ENCODE measurements at places on chromosomes 13 and 19.

DNA sequence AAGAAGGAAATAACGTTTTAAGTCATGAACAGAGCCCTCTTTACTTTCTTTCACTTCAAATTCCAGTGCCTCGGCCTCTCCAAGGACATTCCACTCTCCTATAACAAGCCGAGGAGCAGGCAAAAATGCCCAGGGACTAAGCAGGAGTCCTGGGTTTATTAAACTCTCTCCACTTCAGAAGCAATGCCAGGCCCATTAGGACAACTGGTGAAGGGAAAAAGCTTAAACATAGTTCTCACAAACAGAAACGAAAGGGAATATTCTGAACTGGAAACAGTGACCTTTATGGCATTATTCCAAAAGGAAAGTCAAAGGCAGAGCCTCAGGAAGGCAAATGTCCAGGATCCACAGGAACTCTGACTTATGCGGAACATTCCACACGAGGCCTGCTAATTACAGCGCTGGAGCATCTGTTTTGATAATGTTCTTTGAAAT, 30.9 kb upstream of the MED4 start:
- DNase-seq: no peak

GRCh38 chr13:71797517-71797916, 69.5 kb downstream of the DACH1 start:
- no peak for DNase-seq

- DNase-seq: no peak
Measured at GRCh38 chr13:108195861-108196260, 19.5 kb downstream of the LIG4 start.

GRCh38 chr13:39526499-39526898, 76.5 kb downstream of the LHFPL6 start:
- no peak for DNase-seq

DNA sequence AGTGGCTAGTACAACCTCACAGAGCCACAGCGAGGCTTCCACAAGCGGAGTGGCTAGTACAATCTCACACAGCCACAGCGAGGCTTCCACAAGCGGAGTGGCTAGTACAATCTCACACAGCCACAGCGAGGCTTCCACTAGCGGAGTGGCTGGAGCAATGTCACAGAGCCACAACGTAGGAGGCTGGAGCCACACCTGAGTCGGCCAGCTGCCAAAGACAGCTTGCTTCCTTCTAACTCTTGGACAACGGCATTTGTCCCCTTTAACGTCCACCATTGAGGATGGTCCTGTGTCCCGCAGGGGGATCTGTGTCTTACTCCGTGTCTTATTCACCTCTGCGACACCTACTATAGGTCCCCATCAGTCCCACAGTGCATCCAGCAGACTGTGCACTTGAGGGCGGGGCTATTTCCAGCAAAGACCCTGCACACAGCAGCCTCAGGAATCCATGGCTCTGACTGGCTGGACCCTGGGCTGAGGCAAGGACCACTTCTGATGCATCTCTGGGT, 3.7 kb downstream of the ZNF787 start:
- DNase-seq: no peak

- DNase-seq: no peak
Measured at GRCh38 chr13:27976362-27977091, 7.4 kb upstream of the CDX2 start.

DNA sequence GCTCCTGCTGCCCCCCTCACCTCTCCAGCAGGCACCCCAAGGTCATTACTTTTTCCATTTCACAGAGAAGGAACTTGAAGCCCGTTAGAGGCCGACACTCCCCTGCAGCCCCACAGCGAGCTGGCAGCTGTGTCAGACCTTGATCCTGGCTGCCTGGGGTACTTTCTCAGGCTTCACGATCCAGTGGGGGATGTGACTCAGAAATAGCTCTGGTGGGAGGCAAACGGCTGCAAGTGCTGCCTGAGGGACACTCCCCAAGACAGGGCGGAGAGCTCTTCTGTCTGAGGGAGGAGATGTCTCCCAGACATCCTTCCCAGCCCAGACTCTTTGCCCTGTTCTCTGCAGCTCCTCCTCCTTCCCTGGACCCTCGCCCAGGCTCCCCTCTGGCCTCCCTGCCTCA, 4.8 kb downstream of the TSKS start:
- no peak for DNase-seq

- no peak for DNase-seq
Measured at GRCh38 chr13:52109116-52109670, 19.7 kb downstream of the NEK5 start.

DNA sequence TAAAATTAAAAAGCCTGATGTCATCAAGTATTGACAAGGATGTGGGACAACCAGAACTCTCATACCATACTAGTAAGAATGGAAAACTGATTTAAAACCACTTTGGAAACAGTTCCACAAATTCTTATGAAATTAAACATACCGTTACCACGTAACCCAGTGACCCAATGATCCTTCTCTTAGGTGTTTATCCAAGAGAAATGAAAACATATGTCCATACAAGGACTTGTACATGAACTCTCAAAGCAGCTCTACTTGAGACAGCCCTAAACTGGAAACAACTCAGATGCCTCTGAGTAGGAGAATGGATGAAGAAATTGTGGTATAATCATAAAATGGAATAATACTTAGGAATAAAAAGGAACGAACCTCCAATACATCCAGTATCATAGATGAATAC, 27.6 kb downstream of the SLC6A16 start:
- no peak for DNase-seq

GRCh38 chr13:89565476-89566100, 1781.9 kb upstream of the MIR17HG start:
- no peak for DNase-seq

GRCh38 chr13:97934590-97934989, 18.9 kb upstream of the IPO5 start:
- no peak for DNase-seq

DNA sequence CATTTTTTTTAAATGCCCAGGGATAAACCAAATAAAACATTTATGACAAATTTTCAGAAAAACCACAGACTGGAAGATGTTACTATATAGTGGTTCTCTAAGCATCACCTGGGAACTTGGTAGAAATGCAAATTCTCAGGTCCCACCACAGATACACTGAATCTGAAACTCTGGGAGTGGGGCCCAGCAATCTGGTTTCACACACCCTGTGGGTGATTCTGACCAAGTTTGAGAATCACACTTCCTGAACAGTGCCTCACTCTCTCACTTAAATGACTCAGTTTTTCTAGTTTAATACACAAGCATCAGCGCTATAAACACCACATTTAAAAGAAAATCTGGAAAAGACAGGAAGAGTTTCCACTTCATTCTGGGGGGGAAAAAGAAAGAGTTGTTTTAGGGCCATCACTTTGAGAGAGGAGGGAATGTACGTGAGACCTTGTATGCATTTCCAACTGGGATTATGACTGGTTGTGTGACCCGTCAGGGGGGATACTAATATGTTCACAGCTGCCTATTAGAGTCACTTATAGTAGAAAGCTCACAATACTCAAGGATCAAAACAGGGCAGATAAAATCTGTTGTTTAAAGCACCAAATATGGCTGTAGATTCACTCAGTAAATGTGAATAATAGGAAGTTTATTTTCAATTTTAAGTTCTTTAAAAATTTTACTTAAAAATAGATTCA, 567.7 kb downstream of the GPC6 start:
- no peak for DNase-seq

- DNase-seq: no peak
Measured at GRCh38 chr19:33214596-33214995, 11.1 kb downstream of the SLC7A10 start.

- DNase-seq: no peak
Measured at GRCh38 chr19:51490676-51491075, 10.9 kb downstream of the SIGLEC12 start.

- no peak for DNase-seq
Measured at GRCh38 chr19:41638641-41639081, 11.8 kb upstream of the CEACAM4 start.

DNA sequence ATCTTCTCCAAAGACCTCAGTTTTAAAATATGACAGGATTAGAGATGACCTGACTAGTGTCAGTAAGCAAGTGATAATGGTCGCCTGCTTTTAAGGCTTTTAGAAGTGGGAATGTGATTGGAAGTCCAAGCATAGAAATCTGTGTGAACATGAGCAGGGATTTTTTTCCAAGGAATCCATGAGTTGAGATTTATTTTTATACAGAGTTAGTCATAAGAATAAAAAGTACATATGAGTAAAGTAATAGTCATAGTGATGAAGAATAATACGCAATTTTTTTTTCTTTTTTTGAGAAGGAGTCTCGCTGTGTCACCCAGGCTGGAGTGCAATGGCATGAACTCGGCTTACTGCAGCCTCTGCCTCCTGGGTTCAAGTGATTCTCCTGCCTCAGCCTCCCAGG, 1.6 kb downstream of the ZNF546 start:
- no peak for DNase-seq

DNA sequence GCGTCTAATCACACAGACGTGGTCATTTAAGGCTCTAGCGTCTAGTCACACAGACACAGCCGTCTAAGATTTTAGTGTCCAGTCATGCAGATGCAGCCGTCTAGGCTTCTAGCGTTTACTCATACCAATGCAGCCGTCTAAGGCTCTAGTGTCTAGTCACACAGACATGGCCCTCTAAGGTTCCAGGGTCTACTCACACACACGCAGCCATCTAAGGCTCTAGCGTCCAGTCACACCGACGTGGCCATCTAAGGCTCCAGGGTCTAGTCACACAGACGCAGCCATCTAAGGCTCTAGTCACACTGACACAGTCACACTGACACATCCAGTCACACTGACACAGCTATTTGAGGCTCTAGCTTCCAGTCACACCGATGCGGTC, 55.7 kb downstream of the KLF2 start:
- no peak for DNase-seq

DNA sequence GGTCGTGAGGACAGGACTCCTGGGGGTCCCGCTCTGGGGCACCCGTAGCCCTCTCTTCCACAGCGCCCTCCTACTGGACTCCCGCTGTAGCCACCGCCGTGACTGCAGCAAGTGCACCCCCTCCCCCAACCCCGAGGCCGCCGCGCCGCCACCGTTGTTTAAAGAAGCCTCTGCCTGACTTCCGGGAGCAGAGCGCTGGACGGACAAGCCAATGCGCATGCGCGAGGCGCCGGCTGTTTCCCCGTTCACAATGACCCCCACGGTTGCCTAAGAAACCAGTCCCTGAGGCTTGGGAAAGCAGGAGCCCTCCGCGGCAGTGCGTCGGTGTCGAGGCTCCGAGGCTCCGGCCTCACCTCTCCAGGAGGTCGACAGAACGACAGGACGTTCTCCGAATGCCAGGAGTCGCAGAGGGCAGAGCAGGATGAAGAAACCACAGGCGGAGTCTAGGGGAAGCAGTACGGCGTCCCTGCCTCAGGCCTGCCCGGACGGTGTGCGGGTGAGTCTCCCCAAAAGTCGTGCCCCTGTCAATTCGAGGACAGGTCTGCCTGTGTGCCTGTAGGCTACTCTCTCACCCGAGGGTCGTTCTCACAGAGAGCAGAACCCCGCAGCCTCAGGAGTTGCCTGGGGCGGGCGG, 70.5 kb upstream of the ZNF420 start:
- DNase-seq: peak; percentile 48

DNA sequence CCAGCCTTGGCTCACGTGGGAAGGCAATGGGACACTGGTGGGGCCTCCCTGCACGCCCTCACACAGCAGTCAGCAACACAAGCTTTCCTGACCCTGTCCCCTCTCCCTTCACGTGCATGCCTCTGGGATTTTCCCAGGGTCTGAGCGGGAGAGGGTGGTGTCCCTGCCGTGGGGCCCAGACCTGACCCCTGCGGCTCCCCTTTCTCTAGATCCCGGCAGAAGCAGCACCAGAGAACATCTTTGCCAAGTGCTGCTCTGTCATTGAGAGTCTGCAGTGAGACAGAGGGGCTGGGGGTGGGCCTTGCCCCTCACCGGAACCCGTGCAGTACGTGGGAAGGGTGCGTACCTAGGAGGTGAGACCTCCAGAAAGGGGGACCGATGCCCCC, 12.6 kb downstream of the KHSRP start:
- no peak for DNase-seq

- DNase-seq: no peak
Measured at GRCh38 chr13:95896301-95896700, 156.9 kb downstream of the UGGT2 start.

DNA sequence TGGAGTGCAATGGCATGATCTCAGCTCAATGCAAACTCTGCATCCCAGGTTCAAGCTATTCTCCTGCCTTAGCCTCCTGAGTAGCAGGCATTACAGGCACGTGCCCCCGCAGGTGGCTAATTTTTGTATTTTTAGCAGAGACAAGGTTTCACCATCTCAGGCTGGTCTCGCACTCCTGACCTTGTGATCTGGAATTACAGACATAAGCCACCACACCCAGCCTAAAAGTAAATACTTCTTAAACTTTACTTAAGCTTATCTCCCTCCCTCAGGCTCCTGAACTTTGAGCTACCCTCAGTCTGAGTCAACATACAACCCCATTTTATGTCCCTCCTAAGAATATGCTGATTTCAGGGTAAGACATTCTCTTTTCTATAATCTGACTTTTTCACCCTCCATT, 66.1 kb downstream of the ZNF486 start:
- DNase-seq: no peak

DNA sequence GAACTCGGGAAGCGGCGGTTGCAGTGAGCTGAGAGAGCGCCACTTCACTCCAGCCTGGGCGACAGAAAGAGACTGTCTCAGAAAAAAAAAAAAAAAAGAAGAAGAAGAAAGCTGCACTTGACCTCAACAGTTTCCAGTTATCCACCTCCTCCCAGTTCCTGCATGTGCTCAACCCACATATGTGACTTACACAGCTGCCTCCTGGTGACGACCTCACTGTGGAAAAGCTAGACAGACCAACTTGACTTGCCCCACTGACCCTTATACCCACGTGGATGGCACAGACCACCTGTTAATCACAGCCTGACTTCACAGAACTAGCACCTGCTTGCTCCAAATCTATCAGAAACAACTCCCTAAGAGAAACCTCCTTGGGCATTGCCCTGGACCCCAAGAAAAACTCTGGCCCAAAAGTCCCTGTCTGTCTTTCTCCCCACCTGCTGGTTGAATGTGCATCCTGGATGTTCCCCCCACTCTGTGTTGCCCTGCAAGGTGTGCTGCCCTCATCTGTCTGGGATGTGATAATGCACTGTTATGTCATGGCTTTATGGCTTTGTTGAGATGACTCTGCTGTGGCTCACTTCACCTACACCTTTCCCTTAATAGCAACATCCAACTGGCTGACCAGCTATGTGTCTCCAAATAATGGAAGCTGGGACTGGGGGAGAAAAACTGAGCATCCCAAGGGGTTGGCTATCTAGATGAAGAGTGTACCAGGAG, 2.8 kb downstream of the ZNF20 start:
- no peak for DNase-seq

DNA sequence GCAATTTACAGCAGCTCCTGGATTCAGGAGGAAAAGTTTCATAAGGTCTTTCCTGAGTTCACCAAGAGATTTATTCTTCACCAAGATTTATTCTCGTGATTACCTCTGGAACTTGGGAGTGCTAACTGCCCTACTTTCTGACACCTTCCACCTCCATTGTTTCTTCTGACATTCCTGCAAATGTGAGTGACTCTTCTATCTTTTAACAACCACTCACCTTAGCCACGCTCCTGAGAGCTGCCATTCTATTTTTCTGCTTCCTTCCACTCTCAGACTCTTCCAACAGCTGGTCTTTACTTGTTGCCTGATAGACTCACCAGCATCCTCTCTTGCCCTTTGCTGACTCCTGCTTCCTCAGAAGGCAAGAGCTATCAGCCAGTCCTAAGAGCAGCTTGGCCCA, 11.5 kb upstream of the CBY2 start:
- no peak for DNase-seq

GRCh38 chr13:89061821-89062220, 1390.7 kb downstream of the SLITRK5 start:
- DNase-seq: no peak

GRCh38 chr13:100836711-100837110, 162.1 kb upstream of the TMTC4 start:
- DNase-seq: no peak

- no peak for DNase-seq
Measured at GRCh38 chr13:57787058-57787791, 155.7 kb downstream of the PCDH17 start.

All from forelimb muscle (tissue), 1 donor.